ENCODE measurements at places on chromosomes 16 and 17.

- DNase-seq: no peak
Measured at GRCh38 chr16:85015481-85016187, 4.3 kb upstream of the ZDHHC7 start.

DNA sequence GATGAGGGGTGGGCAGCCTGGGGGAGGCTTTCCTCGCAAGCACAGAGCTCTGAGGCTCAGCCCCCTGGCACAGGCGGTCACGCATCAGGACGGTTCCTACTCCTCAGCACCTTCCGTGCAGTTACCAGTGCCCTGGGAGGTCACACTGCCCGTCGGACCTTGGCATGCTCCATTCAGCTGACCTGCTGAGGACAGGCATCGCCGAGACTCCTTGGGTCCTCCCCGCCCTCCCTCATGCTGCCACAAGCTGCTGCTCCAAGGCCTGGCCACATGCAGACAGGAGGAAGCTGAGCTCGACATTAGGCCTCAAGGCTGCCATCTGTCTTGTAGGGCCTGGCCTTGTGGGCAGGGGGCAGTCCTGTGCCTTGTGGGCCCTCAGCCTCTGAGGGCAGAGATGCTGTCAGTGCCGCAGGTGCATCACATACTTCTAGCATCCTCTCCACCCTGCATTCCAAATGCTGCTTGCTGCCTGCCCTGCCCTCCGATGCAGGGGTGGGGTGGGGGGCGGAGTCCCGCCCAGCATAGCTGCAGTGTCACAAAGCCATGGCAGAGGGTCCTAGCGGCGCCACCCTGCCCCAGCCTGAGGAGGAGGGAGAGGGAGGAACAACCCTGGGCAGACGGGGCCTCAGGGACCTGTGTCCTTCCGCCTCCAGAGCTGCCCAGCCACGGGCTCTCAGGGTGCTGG is 9.3 kb downstream of the C16orf90 start:
- DNase-seq: no peak

DNA sequence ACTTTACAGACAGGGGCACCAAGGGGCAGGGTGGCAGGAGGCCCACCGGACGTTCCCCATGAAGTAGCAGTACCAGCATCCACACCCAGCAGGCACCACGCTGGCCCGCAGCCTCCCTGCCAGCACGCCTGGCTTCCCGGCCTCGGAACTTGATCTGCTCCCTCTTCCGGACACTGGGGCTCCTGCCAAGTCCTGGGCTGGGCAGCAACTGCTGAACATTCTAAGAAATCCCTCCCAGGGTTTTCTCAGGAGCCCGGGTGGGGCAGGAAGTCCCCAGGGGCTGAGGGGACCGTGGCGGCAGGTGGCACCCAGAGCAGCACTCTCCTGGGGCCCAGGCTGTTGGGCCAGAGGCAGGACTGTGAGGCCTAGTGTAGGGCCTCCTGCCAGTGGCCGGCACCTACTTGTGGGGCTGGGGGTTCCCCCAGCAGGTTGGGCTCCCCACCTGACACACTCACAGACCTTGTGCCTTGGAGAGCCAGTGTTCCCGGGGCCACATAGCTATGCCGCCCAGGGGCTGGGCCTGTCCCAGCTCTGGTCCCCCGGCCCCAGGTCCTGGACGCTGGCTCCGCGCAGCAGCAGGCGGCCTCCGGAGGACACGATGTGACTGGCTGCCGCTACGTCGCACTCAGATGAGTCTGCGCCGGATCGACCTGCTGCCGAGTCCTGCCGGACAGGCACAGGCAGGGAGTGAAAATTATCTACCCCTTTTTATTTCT is 86.2 kb upstream of the CBX4 start:
- no peak for DNase-seq

DNA sequence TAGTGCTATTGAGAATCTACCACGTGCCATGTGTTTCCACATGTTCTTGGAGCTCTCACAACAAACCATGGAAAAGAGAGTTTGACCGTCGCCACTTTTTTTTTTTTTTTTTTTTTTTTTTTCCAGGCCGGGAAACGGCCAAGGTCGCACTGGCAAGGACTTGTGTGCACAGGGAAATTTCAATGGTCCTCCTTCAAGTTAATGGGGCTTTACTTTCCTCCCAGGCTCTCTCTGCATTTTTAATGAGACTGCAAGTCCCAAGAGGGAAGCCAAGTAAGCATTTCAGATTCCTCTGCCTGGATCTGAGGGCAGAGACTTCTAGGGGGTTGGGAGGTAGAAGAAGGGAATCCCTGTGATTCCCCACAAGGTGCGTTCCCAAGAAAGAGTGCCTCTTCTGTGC is 94.7 kb upstream of the MPHOSPH6 start:
- peak; percentile 52 for DNase-seq

DNA sequence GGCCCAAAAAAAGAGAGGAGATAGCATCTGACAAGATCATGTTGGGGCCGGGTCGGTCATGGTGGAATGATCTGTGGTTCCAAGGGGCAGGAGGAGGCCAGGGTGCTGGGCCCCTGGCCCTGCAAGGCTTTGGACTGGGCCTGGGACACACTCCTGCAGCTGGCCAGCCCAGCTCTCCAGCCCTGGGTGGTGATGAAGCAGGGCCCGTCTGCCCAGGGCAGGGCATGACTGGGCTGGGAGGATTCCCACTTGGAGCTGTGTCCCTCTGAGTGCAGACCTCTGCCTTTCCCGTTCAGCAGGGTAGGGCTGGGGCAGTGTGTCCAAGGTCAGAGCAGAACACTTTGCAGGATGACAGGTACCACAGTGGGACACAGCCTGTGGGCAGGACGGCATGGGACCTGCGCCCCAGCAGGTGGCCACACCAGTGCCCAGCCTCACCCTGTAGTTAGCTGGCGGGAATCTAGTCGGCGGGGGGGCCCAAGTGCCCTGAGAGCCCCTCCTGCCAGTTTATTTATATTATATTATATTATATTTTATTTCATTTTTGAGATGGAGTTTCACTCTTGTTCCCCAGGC is 27.6 kb upstream of the MYO15B start:
- DNase-seq: no peak

DNA sequence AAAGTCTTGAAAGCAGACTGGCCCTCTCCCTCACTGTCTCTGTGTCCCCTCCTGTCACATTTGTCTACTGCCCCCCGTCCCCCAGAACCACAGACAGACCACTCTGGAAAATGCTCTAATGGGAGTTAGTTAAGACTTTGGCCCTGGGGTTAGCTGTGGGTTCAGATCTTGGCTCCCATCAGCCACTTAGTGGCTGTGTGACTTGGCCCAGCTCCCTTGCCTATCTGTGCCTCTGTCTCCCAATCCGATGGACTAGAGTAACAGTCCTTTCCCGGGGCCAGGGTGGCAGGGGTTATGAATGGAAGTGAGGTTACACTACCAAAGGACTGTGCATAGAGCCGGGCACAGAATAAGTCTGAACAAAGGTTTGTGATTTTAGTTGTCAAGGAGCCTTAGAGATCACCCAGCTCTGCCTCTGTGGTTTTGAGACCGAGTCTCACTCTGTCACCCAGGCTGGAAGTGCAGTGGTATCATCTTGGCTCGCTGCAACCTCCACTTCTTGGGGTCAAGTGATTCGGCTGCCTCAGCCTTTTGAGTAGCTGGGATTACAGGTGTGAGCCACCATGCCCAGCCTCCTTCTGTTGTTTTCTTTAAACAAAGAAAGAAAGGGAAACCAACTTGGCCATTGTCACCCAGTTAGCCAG is 23.7 kb downstream of the PPL start:
- no peak for DNase-seq

DNA sequence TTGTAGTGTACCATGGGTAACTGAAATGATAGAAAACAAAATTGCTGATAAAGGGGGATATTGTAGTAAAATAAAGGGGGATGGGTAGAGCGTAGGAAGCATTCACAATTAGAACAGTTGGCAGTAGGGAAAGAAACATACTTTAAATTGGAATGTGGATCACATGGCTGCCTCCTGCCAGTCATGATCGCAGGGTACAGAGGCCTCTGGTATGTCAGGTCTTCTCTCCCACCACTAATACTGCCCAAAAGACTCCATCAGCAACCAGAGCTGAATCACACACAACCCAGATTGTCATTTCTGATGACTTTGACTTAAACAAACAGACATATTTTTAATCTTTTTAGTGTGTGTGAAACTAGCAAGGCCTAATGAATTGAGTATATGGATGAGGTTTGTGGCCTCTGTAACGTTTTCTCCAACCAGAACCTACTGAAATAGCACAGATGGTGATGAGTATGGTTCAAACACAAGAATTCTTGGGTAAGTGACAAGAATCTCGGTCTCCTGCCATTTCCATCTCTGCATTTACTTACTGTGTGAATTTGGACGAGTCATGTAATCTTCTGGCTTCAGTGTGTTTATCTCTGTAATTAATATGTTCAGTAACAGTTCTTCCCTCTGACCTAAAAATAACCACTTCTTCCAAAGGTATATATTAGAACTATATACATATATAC is 112.6 kb downstream of the USP22 start:
- DNase-seq: no peak

Measured in A673 (cell line).